Thyroid gland (tissue), 4 donors: ENCODE measurements at places on chromosomes 2 and 18. TPM values are rescaled to one million over a fixed set of nuclear protein-coding genes. Genes with fewer than 3 reads are reported as not detected.

DNA sequence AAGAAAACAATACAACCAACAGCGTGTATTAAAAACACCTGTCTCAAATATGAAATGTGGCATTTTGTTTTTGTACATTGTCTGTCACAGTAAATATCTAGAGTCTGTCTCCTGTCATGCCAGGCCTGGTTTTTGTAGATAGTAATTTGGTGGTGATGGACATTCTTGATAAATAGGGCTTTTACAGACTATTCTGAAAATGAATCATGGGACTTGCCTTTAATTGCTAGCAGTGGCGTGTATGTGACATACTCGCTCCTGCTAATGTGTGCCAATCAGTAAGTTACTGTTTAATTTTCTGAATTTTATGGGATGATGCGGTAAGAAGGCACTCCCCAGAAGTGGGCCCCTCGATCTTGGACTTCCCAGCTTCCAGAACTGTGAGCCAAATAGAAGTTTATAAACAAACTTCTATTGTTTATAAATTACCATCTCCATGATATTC is 83.7 kb downstream of the TANC1 start:
- DNase-seq: no peak

DNA sequence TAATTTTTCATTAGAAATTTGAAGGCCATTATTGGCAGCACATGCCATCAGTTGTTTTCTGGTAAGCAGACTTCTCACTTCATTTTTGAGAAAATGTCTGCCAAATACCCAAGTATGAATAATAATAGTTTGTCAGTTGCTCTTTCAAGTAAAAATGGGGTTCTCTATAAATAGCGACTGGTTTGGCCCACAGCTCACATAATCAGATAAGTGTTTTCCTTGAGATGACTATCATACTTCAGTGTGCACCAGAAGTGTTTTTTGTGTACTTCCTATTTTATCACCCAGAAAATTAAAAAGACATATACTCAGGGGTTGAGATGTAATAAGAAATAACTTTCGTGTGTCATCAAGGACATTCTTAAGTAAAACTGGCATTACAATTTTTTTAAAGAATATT is 147.1 kb downstream of the PHLPP1 start:
- no peak for DNase-seq

TUBB8B gene
- total RNA-seq: 0.33 TPM

SCN1A gene
- not detected for total RNA-seq

GRCh38 chr2:124530203-124530602 is 505.1 kb downstream of the CNTNAP5 start:
- DNase-seq: no peak

DNA sequence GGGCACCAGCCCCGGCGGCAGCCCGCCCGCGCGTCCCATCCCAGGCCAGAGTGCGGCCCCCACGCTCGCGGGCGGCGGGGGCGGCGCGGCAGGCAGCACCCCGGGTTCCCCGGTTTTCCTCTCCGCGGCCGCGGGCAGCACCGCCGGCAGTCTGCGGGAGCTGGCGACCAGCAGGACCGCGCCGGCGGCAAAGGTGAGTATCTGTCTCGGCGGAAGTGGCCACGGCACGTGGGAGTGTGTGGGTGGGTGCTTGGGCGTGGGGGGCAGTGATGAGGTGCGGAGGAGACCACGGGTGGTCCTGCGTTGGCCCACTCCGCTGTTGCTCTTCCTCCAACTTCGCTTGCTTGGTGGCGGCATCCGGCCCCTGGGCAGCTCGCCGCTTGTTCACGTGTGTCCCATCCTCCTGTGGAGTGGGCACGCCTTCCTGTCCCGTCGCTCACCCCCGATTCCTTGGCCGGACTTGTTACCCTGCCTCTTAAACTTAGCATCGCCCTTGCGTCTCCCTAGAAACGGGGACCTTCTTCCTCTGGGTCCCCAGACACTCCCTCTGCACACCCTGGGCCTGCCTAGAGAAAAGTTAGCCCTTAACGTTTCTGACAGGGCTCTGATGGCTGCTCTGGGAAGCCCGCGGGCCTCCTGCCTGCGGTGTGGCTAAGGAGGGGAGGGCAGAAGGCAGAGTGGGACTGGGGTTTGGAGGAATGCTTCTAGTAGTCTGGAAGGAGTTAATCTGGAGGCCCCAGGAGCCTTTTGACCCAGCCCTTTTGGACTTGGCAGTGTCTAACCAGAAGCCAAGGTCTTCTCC is 1.1 kb downstream of the SH3RF3 start:
- DNase-seq: no peak

- DNase-seq: peak; percentile 42
These were observed 46.8 kb upstream of the ANXA4 start for GRCh38 chr2:69694894-69695849.

DNA sequence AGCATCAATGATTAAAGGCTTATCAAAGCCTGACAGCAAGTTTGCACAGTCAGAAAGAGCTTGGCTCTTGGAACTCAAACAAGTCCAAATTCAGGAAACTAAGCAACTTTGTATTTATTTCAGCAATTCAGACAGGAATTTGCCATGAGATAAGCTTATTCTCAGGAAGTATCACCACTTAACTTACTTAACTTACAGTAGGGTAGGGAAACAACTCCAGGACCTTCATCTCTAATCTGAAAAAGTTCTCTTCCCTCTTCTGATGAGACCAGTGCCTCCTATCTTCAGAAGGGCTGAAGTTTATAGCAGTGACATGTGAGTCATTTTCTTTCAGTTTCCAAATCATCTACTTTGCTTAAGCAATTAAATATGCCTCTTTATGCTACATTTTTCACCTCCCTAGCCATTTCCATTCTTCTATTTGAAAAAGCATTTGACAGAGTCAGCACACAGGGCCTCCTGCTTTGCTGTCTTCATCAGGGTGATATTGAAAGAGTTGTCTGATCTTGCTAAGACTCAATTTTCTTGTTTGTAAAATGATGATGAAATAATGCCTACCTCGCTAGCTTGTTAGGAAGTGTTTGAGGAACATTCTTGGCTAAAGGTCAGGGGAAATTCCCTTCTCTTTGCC is 389.5 kb downstream of the RND3 start:
- DNase-seq: no peak

DNA sequence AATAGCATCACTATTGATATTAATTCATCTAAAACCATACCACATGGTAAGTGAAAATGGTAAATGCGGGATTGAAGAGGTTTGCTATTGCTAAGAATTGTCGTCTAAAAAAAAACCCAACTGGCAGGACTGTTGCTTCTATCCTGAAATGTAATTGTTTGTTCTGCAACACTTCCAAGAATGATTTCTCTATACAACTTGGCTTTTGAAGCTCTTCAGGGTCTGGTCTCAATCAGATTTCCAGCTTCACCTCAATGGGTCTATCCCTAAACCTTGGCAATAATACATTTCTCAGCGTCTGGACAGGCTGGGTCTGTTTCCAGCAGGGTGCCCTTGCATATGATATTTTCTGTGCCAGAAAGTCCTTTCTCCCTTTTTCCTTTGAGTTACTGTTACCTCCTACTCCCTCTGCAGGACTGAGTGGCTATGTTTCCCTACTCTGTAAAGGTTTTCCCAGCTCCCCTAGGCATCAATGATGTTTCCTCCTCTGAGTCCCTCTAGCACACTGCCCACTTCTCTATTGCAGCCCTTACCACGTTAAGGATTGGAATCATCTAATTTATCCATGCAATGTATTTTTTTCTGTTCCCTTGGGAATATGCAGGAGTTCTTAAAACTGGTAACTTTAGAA is 118.2 kb upstream of the REV1 start:
- no peak for DNase-seq

DNA sequence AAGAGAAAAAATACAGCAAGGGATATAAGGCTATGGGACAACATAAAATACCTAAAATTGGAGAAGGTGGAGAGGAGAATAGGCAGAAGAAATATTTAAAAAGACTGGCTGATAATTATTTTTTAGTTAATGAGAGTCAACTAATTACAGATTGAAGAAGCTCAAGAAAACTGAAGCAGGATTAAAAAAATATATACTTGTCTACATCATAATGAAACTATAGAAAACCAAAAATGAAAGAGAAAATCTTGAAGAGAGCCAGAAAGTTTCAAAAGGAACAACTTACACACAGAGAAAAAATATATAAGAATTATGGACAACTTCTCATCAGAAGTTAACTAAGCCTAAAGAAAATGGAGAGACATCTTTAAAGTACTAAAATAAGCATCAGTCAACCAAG is 62.9 kb upstream of the APCDD1 start:
- DNase-seq: no peak

DNA sequence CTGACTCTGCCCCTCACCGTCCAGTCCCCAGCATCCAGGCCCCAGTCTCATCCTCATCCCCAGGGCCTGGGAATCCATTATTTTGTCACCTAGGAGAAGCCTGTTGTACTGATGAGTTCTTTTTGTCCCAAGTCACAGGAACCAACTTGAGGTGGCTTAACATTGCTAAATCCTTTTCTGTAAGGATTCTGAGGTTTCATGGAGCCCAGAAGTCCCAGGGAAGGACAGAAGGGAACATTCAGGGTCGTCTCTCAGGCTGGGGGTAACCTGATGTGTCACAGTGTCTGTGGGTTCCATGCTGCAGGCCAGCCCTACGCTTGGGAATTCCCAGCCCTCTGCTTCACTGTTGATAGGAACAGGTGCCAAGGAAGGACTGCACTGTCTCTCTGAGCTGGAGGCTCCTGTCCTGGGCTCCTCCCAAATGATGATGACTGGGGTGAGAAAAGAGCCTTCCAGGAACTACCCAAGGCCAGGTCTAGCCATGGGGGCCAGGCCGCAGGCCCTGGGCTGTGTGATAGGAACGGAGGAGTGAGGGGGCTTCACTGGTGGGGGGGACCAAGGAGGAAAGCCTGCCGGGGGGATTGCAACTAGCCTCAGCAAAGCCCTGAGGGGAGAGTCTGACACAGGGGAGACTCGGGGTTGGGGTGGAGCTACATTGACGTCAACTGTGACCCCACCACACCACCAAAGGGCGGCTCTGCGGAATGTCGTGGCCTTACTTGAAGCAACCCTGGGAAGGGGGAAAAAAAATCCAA is 145.7 kb downstream of the SMAD7 start:
- no peak for DNase-seq

DNA sequence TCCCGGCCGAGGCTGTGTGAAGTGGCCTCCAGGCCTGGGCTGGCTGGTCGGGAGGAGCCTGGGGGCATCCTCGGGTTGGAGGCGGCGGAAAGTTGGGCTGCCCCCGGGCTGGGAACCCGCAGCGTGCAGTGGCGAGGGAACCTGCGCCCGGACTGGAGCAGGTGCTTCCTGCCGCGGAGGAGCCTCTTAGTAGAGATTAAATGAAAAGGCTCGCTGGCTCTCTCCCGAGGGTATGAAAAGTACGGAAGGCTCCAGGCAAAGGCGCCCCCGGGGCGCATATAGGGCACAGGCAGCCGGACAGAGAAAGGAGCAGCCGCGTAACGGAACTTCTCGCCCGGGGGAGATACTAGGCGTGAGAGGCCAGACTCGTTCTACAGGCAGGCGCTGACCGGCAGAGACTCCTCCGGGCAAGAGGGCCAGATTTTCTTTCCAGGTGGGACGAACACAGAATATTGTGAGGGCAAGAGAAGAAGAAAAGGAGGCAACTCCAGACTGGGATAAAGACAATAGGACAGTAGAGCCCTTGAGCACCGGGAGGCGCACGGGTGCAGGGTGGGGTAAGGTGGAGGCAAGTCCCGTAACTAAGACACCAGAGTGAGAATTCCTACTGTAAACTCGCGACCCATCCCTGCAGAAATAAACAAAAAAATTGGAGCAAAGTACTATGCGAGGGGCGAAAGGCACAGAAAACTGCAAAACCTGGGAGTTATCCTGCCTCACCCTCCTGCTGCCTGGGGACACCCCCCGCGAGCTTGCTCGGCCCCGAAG is 816 bp downstream of the CDH2 start:
- DNase-seq: peak; percentile 11

- no peak for DNase-seq
These were observed 184.1 kb downstream of the HDAC4 start for GRCh38 chr2:239216614-239217273.

TXNDC2 gene
- not detected for total RNA-seq

DNA sequence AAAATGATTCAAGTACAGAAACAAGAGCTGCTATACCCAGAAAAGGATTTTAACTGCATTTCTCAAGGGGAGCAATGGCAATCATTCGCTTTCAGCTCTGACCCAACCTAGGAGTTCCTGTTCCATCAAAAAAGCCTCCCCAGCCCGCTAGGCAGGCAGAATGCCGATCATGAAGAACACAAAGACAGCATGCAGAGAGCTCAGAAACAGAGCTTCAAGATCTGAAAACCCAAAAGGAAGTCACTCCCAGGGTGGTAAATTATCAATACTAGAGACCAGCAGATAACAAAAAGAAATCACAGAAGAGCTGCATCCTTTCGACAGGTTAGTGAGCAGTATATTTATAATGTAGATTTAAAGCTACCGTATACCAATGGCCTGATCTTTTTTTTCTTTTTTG is 84.8 kb upstream of the CRIM1 start:
- DNase-seq: no peak

- no peak for DNase-seq
These were observed 314.9 kb upstream of the NRP2 start for GRCh38 chr2:205367331-205367935.

ANKRD29 gene
- total RNA-seq: 4.3 TPM

SCN9A gene
- total RNA-seq: 4.0 TPM

DNA sequence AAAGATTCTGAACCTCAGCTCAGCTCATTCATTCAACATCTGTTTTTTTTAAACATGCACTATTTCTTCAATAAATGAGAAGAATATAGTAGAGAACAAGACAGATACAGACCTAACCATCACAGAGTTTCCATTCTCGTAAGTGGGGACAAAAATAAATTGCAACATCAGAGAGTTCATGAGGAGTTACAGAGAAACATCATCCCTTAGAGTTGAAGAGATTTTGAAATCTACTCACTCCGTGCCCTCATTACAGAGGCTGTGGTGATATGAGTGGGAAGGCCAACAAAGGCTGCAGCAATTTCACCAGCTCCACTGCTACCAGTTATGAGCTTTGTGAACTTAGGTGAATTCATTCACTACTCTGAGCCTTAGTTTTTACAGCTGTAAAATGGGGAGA is 399.3 kb downstream of the BCL11A start:
- no peak for DNase-seq

MYOM1 gene
- 2.3 TPM for total RNA-seq

DNA sequence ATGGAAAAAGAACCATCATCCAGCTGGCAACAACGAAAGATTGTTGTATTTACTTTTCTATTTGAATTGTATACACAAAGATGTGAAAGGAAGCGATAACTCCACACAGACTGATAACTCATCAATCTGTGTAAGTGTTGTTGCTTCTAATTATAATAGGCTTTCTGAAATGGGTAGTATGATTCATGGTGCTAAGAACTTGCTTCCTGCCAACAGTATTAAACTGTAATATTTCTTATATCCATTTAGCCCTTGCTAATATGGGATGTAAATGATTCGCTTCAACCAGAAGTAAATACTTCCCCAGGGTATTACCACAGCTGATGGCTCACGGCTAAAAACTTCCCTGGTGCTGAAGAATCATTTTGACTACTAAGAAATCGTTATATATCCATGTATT is 70.2 kb downstream of the TMEM163 start:
- DNase-seq: no peak

GMPPA gene
- 26.5 TPM for total RNA-seq

- no peak for DNase-seq
These were observed 569.9 kb upstream of the LINC00305 start for GRCh38 chr18:64718808-64719207.

GPR75 gene
- total RNA-seq: 7.9 TPM

GKN2 gene
- total RNA-seq: not detected

FBLN7 gene
- total RNA-seq: 16.7 TPM
